Keratinocyte (primary cell): ENCODE measurements at places on chromosomes 16 and 17.
A peak's percentile ranks its signal among the peaks of the same experiment; 100 is the strongest.

- H3K4me3 ChIP-seq = no peak overlapping the region
- DNase-seq = no peak
- H3K4me1 ChIP-seq = no peaks in the 10 kb centered on the region
- H3K27ac ChIP-seq = no peak overlapping the region
- no peaks in the 10 kb centered on the region for H3K27me3 ChIP-seq
Observed at GRCh38 chr17:28293994-28294393, 25.0 kb upstream of the TMEM97 start.

- no peaks in the 10 kb centered on the region for H3K36me3 ChIP-seq
- no peak overlapping the region for H3K4me3 ChIP-seq
- no peaks in the 10 kb centered on the region for H3K4me1 ChIP-seq
Observed at GRCh38 chr16:77767211-77767610, 21.2 kb upstream of the VAT1L start.

DNA sequence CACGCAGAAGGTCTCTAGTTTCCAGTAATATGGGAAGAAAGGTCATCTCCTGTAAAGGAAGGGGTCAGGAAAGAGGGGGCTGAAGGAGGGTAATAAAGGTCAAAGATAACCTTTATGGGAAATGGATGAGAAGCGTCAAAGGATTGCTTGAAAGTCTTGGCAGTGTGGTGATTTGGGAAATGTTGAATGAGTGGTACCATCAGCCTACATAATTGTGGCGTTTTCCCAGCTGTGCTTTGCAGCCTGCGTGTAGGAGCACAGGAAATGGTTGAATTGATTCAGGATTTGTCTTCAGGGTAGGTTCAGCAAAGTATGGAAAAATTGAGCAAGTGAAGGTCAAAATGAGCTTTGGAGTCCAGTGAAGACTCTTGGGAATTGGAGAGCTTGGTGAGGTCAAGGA lies 115.8 kb upstream of the NOL11 start:
- no peak overlapping the region for H3K27ac ChIP-seq
- no peak overlapping the region for H3K4me3 ChIP-seq
- peaks cover 6% of the 10 kb centered on the region for H3K4me1 ChIP-seq
- peaks cover 3% of the 10 kb centered on the region for H3K36me3 ChIP-seq
- DNase-seq = no peak

- H3K4me3 ChIP-seq = no peak overlapping the region
- no peaks in the 10 kb centered on the region for H3K36me3 ChIP-seq
- H3K27ac ChIP-seq = no peak overlapping the region
- peaks cover 5% of the 10 kb centered on the region for H3K27me3 ChIP-seq
- DNase-seq = no peak
Observed at GRCh38 chr16:85252014-85252413, 139.7 kb upstream of the CIBAR2 start.

- H3K4me1 ChIP-seq = no peaks in the 10 kb centered on the region
- H3K36me3 ChIP-seq = peaks cover 8% of the 10 kb centered on the region
- DNase-seq = no peak
- H3K27me3 ChIP-seq = no peaks in the 10 kb centered on the region
- H3K27ac ChIP-seq = no peak overlapping the region
Observed at GRCh38 chr17:82400830-82401229, 17.3 kb upstream of the HEXD start.

DNA sequence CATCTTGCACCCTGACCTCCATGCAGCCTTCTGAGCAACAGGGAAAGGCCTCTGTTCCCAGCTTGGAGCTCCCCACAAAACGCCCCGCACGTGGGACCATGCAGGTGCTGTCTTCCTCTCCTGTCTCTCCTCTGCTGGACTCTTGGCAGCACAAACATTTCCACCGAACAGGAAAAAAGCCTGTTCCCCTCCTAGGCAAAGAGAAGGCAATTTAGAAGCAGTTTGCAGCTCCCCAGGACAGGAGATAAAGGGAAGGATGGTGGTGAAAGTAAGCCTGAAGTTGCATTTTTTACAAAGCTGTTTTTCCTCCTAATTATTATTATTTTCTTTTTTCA lies 7.7 kb upstream of the CIBAR2 start:
- no peak for DNase-seq
- peaks cover 5% of the 10 kb centered on the region for H3K4me1 ChIP-seq
- H3K27me3 ChIP-seq = no peaks in the 10 kb centered on the region
- H3K4me3 ChIP-seq = no peak overlapping the region
- no peaks in the 10 kb centered on the region for H3K36me3 ChIP-seq

GRCh38 chr17:55734128-55734781 lies 11.6 kb upstream of the TMEM100 start:
- H3K4me3 ChIP-seq = no peak overlapping the region
- no peaks in the 10 kb centered on the region for H3K36me3 ChIP-seq
- peaks cover 20% of the 10 kb centered on the region for H3K4me1 ChIP-seq
- H3K27ac ChIP-seq = peak overlapping the region; percentile 15

- H3K27ac ChIP-seq = no peak overlapping the region
- no peaks in the 10 kb centered on the region for H3K36me3 ChIP-seq
- peaks cover 33% of the 10 kb centered on the region for H3K4me1 ChIP-seq
- DNase-seq = no peak
- no peaks in the 10 kb centered on the region for H3K27me3 ChIP-seq
- H3K4me3 ChIP-seq = no peak overlapping the region
Observed at GRCh38 chr16:57380671-57381462, 8.6 kb downstream of the CX3CL1 start.

DNA sequence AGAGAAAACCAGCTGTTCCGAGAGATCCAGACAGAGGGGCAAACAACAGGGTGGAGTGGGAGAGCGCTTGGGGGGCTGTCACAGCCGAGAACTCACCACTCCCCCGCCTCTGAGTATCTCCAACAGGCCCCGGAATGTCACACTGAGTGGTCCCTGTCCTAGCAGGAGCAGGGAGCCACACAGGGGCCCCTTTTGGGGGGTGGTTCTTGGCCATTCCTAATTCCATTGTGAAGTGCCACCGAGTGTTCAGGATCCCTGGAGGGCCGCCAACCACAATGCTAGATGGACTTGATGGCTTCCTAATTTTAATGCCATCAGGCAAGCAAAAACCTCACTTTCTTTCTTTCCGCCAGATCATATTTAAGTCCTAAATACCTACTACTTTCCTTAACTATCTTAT lies 16.8 kb downstream of the ABCA3 start:
- no peaks in the 10 kb centered on the region for H3K36me3 ChIP-seq
- no peak for DNase-seq
- H3K27ac ChIP-seq = no peak overlapping the region
- no peak overlapping the region for H3K4me3 ChIP-seq
- no peaks in the 10 kb centered on the region for H3K4me1 ChIP-seq
- H3K27me3 ChIP-seq = peaks cover 20% of the 10 kb centered on the region

GRCh38 chr17:42944211-42944610 lies 20.0 kb downstream of the AARSD1 start:
- H3K36me3 ChIP-seq = peaks cover 4% of the 10 kb centered on the region
- no peak overlapping the region for H3K27ac ChIP-seq
- DNase-seq = no peak
- H3K4me1 ChIP-seq = no peaks in the 10 kb centered on the region
- H3K27me3 ChIP-seq = no peaks in the 10 kb centered on the region

DNA sequence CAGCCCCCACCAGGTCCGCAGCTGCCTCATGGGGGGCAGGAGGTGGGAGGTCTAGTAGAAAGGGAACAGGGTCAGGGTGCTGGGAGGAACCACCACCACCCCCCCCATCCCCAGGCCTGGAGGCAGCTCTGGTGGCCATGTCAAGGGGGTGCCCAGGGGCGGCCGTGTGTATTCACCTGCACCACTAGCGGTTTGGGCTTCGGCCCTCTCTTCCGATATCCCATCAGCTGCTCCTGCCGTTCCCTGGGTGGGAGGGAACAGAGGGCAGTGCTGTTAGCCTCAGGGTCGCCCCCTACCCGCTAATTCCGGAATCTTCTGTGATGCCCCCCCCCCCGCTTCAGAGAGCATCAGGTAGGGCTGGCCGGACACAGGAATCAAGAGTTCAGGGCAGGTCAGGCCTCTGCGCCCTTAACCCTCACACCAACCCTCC lies 3.8 kb downstream of the CBX4 start:
- H3K4me1 ChIP-seq = peaks cover 26% of the 10 kb centered on the region
- H3K27ac ChIP-seq = no peak overlapping the region
- peaks cover 8% of the 10 kb centered on the region for H3K27me3 ChIP-seq
- peaks cover 6% of the 10 kb centered on the region for H3K36me3 ChIP-seq
- no peak overlapping the region for H3K4me3 ChIP-seq
- no peak for DNase-seq

GRCh38 chr17:51164911-51165679 lies 1.1 kb upstream of the NME2 start:
- H3K36me3 ChIP-seq = peaks cover 24% of the 10 kb centered on the region
- H3K27me3 ChIP-seq = no peaks in the 10 kb centered on the region
- H3K27ac ChIP-seq = no peak overlapping the region
- DNase-seq = no peak
- H3K4me1 ChIP-seq = peaks cover 18% of the 10 kb centered on the region
- no peak overlapping the region for H3K4me3 ChIP-seq

DNA sequence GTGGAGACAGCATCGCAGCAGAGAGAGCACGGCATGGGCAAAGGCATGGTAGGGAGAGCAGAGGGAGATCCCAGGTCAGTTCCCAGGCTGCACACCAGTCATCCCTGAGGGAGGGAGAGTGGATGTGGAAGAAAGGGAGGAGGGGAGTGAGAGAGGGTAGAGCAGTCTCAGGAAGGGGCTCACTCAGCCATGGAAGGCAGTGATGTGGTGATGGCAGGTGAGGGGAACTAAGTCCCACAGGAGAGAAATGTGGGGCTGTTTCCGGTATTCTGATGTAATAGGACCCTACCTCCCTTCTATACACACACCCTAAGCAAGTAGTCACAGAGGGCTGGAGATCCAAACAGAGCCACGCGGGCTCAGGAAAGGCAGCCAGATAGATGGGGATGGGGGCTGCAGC lies 500.3 kb upstream of the CDH11 start:
- no peak for DNase-seq
- H3K36me3 ChIP-seq = no peaks in the 10 kb centered on the region
- H3K27me3 ChIP-seq = no peaks in the 10 kb centered on the region

DNA sequence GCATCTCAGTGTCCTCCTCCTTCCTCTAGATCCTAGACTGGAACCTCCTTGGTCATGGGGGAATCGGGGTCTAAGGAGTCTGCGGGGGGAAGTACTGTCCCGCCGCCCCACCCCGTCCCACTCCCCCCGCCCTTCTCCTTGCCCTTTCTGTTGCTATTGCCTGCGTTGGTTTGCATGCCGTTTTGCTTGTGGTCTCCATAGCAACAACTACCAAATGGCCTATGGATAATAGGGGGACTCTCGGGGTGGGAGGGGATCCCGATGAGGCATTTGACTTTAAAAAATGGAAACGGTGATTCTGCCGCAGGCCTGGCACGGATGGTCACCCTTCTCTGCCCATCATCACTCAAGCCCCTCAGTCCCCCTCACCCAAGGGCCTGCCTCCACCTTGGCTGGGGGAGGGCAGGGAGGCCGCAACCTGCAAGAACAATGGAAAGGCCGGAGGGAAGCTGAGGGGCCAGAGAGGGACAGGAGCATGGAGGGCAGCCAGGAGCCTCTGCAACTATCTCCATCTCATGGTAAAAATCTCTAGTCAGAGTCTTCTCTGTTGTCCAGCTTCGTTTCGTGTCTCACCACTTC lies 231.4 kb upstream of the TNRC6C start:
- H3K27ac ChIP-seq = no peak overlapping the region
- H3K4me3 ChIP-seq = no peak overlapping the region
- no peaks in the 10 kb centered on the region for H3K36me3 ChIP-seq
- H3K4me1 ChIP-seq = no peaks in the 10 kb centered on the region
- H3K27me3 ChIP-seq = peaks cover 8% of the 10 kb centered on the region

- no peak for DNase-seq
- H3K27me3 ChIP-seq = peaks cover 4% of the 10 kb centered on the region
- H3K27ac ChIP-seq = no peak overlapping the region
- no peaks in the 10 kb centered on the region for H3K36me3 ChIP-seq
- H3K4me3 ChIP-seq = no peak overlapping the region
Observed at GRCh38 chr17:76191896-76192295, 48.4 kb downstream of the RNF157 start.

DNA sequence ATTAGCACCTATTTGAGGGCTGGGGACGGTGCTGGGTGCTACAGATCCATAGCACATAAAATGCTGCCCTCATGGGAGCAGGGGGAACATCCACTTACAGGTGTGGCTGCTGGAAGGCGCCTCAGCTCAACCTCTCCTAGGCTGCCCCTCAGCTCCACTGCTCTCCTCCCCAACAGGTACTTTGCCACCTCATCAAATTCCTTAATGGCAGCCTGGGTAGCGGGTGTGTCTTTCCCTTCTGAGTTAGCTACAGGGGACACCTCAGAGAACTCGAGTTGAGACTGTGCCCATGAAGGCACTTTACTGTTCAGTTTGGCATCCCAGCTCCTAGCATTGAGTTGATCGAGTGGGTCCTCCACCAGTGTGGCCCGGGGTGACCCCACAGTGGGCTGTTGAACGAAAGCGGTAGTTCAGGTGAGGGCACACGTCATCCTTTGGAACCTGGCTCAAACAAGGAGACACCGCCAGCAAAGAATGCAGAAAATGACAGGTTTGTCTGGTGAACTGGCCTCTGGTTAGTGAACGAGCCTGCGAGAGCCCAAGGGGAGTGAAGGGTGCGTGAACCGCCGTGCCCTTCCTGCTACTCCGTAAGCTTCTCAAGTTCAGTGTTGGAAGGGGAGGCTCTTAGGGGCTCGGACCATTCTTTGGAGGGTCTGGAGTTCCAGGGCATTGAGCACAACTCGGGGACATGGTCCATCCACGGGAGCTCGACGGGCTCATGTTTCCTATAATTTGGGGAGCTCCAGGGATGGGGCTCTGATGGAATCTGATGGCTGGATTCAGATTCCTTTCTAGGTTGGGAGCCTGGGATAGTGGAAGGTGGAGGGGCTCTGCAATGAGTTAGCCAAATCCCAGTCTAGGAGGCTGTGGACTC lies 3.5 kb upstream of the CMIP start:
- H3K4me1 ChIP-seq = peaks cover 13% of the 10 kb centered on the region
- no peak for DNase-seq
- no peak overlapping the region for H3K27ac ChIP-seq
- H3K4me3 ChIP-seq = no peak overlapping the region
- no peaks in the 10 kb centered on the region for H3K36me3 ChIP-seq
- H3K27me3 ChIP-seq = peaks cover 9% of the 10 kb centered on the region

DNA sequence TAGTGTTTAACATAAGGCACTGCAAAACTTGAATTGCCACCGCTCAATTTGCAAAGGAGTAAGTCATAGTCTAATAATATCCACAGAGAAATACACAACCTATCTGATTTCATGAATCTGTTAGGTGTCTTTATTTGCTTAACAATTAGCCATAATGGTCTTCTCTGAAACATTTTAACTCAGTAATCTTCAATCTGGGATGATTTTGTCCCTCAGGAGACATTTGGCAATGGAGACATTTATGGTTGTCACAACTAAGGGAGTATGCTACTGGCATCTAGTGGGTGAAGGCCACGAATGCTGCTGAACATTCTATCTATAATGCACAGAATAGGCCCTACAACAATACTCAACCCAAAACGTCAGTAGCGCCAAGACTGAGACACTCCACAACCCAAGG lies 4.3 kb downstream of the UBE2G1 start:
- no peak for DNase-seq
- no peaks in the 10 kb centered on the region for H3K27me3 ChIP-seq
- H3K27ac ChIP-seq = no peak overlapping the region
- H3K4me1 ChIP-seq = peaks cover 44% of the 10 kb centered on the region
- no peak overlapping the region for H3K4me3 ChIP-seq
